Erythroblast (primary cell): ENCODE measurements at places on chromosomes 16 and 17.

GRCh38 chr16:88538366-88539060, 31.7 kb upstream of the ZC3H18 start:
- DNase-seq, result no peak

- DNase-seq, result no peak
Observed at GRCh38 chr17:82239926-82240505, 11.2 kb downstream of the SLC16A3 start.

DNA sequence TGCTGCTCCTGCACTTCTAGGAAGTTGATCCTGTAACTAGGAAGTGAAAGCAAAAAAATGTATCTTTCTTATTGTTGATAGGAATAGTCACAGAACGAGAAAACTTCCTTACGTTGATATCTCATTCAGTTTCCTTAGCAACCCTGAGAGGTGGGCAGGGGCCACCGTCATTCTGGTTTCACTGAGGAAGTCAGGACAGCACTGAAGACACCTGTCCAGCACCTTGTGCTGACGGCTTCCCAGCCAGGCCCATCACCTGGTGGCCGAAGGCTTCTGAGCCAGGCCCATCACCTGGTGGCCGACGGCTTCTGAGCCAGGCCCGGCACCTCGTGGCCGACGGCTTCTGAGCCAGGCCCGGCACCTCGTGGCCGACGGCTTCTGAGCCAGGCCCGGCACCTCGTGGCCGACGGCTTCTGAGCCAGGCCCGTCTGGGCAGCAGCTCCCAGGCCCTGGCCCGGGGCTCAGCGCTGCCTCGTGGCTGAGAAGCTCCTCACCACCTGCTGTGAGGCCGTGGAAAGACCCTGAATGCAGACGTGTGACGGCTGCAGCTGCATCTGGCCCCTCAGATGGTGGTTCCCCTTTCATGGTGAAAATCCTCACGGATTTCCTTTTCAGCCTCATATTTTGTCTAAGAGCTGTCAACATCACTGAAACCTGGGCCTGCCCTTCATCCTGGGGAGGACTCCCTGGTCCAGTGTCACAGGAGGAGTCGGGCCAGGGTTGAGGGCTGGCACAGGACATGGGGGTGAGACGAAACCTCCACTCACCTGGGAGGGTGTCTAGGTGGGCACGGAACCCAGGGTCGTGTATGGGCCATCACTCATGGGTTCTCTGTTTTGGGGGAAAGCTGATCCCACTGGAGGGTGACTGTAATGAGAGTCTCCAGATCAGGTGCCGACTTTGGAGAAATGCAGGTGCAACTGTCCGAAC, 33.0 kb upstream of the ZNF750 start:
- no peak for DNase-seq

- peak; percentile 88 for DNase-seq
Observed at GRCh38 chr17:81636505-81637288, at the start of the genes NPLOC4 and TSPAN10. Gene NPLOC4 (minus strand): TSS chr17:81637112. CDS start chr17:81636930, 182 bp downstream. Gene TSPAN10 (plus strand): TSS chr17:81637196. CDS start chr17:81642413, 5,217 bp downstream.

DNA sequence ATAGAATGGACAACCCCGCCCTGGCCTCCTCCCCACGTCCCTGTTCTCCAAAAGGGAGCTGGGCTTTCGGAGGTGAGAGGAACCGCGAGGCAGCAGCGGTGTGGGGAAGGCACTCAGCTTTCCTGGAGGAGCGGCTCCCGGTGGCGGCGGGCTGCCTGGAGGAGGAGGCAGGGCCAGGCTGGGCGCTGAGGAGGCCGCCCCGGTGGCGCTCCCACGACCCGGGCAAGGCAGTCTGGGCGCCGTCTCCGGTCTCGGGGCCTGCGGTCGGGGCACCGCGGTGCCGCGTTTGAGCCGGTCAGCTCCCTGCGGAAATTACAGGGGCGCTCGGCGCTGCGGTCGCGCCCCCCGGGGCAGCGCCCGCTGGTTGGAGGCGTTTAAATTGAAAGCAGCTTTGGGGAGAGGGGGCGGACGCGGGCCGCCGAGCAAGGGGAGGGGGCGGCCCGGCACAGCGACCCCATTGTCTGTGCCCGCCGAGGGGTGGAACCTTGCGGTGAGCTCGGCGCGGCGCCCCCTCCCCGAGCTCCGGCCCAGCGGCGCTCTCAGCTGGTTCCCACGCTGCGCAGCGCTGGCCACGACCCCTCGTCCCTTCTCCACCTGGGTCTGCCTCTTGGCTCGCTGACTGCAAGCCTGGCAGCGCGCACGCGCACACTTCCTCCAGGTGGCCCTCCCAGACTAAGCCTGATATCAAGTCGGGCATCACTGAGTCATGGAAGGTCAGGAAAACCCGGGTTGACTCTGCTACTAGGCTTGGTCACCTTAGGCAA, 58.7 kb upstream of the DLX4 start:
- peak; percentile 47 for DNase-seq

DNA sequence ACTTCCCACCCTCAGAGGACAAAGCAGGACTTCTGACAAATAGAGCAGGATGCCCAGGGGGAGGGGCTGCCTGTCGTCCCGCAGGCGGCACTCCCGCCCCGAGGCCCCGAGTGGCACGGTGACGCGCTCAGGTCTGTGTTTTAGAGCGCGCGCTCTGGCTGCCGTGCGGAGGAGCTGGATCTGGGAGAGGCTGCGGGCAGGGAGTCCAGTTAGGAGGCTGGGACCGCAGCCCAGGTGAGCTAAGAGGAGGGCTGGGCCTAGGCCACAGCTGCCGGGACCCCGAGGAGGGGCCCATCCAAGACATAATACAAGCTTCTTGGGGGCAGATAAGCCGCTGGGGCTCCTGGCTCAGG, 6.4 kb downstream of the DOC2A start:
- DNase-seq, result no peak

DNA sequence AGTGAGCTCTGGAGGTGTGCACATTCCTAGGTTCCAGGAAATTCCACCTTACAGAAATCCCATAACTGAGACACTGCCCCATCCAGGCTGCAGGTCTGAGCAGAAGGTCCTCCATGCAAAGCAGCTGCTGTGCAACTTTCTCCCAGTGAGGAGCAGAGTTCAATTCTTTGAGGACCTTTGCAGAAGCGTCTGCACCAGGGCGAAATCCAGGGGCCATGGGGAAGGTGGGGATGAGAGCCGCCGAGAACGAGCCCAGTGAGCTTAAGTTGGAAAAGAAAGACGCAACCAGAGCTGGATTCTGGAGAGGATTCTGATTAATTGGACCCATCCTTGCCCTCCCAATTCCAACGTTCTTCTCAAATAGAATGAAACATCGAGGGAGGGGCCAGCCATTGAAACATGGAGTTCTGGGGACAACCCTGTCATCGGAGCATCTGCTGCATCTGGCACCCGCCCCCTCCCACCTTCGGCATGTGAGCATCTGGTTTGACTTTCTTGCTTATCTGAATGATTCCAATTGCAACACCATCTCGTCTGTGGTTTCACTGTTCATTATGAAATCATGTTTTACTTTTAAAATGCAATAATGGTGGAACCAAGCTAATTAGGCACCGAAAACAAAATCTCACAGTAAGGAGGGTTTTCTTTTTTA, 190.6 kb upstream of the FOXF1 start:
- no peak for DNase-seq

DNA sequence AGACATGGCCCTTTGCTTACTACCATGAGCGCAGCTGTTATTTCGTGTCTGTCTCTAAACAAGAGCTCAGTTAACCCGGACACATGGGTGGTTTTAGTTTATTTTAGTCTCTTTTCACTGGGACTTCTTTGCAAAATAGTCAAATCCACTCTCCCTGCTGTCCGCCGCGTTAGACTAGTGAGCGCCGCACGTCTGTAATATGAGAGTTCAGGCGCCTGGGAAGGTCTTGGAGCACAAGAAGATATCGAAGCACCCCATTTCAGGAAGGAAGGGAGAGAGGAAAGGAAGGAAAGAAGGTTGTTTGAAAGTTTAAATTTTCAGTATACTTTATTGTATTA, 111.0 kb upstream of the CHMP6 start:
- no peak for DNase-seq

- no peak for DNase-seq
Observed at GRCh38 chr17:72710834-72711233, 381.7 kb downstream of the SLC39A11 start.

GRCh38 chr17:78101112-78101511, 27.4 kb downstream of the TMC6 start:
- DNase-seq, result no peak

GRCh38 chr16:83627996-83628395, 179.8 kb upstream of the HSBP1 start:
- DNase-seq, result no peak

GRCh38 chr16:8537691-8538342, 52.5 kb downstream of the TMEM114 start:
- no peak for DNase-seq

DNA sequence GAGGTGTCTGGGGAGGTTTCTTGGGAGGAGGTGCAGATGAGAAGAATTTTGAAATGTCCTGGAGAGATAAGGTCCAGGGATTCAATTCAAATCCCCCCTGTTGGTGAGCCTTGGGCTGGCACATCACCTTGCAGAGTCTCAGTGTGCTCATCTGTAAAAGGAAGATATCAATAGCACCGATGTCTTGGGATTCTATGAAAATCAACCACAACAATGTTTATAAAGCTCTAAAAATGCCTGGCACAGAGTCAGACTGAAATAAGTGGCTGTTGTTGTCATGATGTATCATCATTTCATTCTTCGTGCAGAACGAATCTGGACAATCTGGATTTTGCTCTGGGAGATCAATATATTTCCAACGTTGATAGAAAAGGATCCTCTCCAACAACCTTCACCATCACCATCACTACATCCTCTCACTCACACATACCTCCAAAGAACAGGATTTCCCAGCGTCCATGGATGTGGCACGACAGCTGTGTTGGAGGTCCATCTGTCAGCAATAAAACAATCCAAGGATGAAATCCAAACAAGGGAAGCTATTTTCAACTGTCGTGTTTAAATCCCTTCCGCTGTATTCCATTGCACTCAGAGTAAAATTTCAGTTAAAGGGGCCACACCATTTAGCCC, 393.7 kb upstream of the DYNLRB2 start:
- DNase-seq, result no peak

- no peak for DNase-seq
Observed at GRCh38 chr17:74393346-74393942, 26.1 kb downstream of the GPR142 start.

GRCh38 chr16:24440306-24440705, 99.1 kb upstream of the RBBP6 start:
- no peak for DNase-seq

GRCh38 chr17:55496094-55496881, 15.0 kb downstream of the SMIM36 start:
- peak; percentile 48 for DNase-seq
